ENCODE measurements at places on chromosomes 1 and 21. TPM values are rescaled to one million over a fixed set of nuclear protein-coding genes. Genes with fewer than 3 reads are reported as not detected.

The FAM3B gene
- not detected for total RNA-seq

The GRIK3 gene
- not detected for total RNA-seq

The CLDN17 gene
- not detected for total RNA-seq

The SERTAD4 gene
- 3.4 TPM for total RNA-seq

The CD5L gene
- not detected for total RNA-seq

The CLIC6 gene
- 0.13 TPM for total RNA-seq

The AIRE gene
- under 0.01 TPM for total RNA-seq

The CAMK2N1 gene
- total RNA-seq: 6.9 TPM

The FAM78B gene
- total RNA-seq: 0.25 TPM

The OR2M3 gene
- not detected for total RNA-seq

The PROK1 gene
- not detected for total RNA-seq

The SLC45A1 gene
- 2.2 TPM for total RNA-seq

The NRIP1 gene
- 15.9 TPM for total RNA-seq

The LCE1C gene
- total RNA-seq: not detected

The FCER1G gene
- not detected for total RNA-seq

The HMGCS2 gene
- not detected for total RNA-seq

The FNDC5 gene
- 1.2 TPM for total RNA-seq

The AMY1A gene
- not detected for total RNA-seq

The URB2 gene
- 7.9 TPM for total RNA-seq

The CACHD1 gene
- total RNA-seq: 3.7 TPM

The TMEM82 gene
- total RNA-seq: not detected

The PAX7 gene
- 0.13 TPM for total RNA-seq

The GPR153 gene
- total RNA-seq: 7.9 TPM

The MASP2 gene
- total RNA-seq: 0.06 TPM

All from aortic smooth muscle cell (primary cell).